ENCODE measurements at places on chromosomes 5 and 9. TPM values are rescaled to one million over a fixed set of nuclear protein-coding genes. Genes with fewer than 3 reads are reported as not detected.
A peak's percentile ranks its signal among the peaks of the same experiment; 100 is the strongest.

CMYA5 gene
- 0.39 TPM for total RNA-seq

UBAC1 gene
- total RNA-seq = 46.7 TPM

SH2D3C gene
- 39.3 TPM for total RNA-seq

MYMK gene
- not detected for total RNA-seq

DNAH5 gene
- total RNA-seq = not detected

RHOBTB3 gene
- total RNA-seq = 9.7 TPM

GPR107 gene
- total RNA-seq = 23.1 TPM

GRCh38 chr5:75475364-75475763 is 36.1 kb downstream of the CERT1 start:
- DNase-seq = no peak

DNA sequence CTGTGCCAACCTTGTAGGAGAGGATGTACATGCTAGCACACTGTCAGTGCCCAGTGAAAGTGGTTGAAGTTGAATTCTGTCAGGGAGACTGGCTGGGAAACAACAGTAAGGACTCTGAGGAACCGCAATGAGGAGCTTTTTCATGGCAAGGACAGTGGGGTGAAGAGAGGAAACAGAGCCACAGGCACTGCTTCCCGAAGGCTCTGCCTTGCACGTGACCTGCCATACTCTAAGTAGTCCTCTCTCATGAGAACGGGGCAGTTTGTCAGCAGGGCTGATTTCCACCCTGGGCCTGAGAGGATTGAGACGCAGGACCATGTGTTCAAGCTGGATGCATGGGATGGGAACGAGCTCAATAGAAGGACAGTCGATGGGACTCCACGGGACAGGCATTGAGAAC is 106.6 kb upstream of the CTSL start:
- DNase-seq = no peak

DNA sequence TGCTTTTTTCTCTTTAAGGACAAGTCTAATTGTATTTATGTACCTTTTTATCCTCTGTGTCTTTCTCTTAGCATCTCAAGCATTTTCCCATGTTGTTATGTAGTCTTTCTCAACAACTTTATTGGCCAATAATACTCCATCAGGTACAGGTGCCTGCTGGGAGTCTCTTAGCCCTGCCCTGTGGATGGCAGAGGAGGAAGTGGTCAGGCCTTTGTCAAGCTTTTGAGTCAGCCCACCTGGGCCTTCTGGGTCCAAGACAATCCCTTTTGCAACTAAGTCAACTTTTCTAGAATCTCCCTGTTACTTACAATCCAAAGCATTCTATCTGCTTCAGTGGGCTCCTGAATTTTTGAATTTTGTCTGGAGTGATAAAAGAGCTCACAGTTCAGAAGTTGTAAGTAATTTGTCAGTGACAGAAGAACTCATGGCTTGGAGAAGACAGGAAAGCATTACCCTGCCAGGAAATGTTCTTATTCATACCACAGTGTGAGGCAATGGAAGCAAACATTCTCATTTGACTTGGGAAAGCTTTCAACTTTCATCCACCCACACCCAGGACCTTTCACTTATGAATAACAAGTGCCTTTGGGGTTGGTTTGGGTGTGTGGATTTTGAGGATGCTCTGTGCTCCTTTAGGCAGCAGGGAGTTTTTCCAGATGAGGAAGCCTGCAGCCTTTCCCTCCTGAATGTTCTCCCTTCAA is 200.0 kb upstream of the S1PR3 start:
- no peak for DNase-seq

DNA sequence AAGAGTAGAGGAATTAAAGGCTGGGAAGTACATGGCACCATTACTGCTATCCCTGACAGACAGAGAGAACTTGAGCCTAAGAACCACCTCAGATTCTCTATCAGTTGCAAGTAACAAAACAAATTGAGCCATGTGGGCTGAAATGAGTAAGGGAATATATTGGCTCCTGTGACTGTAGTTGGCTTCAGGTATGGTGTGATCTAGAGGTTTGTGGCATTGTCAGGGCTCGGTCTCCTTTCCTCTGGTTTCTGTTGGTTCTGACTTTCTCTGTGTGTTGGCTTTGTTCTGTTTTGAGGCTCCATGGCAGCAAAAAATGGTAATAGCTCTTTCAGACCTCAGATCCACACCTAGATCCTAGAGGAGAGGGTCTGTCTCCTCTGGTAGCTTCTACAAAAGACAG is 5.7 kb downstream of the GALNT10 start:
- no peak for DNase-seq

GRCh38 chr5:73411936-73412596 is 36.5 kb downstream of the FOXD1 start:
- DNase-seq = no peak

- DNase-seq = no peak
Measured at GRCh38 chr9:129607027-129607387, 13.9 kb downstream of the C9orf50 start.

DNA sequence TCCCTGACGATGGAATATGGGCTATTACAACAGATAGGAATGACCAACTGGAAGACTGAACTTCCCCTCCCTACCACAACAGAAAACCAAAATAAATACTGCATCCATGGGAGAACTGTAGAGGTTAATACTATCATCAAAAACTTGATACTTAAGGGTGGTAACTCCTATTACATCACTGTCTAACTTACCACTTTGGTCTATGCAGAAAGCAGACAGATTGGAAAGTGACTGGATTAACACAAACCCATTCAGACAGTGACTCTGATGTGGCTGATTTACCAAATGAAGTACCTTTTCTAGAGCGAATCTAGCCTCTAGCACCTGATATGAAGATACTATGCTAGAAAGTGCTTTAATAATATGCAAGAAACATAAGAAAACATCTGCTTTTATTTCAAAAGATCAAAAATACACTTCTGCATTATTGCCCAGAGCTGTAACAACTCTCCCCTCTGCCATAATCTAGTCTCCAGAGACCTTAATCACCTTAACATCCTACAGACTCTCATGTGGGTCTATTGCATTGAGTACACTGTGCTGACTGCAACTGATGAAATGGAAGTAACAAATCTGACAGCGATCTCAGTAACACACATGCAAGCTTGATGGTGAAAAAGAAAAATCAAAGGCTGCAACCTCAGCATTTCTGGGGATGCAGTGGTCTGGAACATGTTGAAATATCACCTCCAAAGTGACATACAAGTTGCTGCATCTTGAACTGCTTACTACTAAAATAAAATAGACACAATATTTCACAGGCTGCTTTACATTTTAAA is 62.7 kb downstream of the EPB41L4A start:
- no peak for DNase-seq

GRCh38 chr9:6072453-6072852 is 57.0 kb upstream of the RANBP6 start:
- DNase-seq = no peak

DNA sequence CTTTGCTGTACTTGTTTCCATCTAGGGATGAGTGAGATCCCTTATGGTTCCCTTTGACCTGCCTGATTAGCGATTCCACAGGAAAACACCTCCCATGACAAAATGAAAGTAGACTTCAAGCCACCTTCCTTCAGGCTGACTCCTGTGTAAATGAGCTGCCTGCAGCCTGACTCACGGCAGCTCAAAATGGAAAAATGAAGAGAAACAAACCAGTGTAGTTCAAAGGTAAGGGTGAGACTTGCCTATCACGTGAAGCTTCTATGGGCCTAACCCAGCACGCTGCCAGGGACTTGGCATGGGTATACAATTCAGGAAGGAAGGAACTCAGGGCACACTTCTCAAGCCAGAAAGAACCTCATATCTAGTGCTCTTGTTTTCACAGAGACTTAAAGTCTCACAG is 110.1 kb upstream of the LRRTM2 start:
- no peak for DNase-seq

DNA sequence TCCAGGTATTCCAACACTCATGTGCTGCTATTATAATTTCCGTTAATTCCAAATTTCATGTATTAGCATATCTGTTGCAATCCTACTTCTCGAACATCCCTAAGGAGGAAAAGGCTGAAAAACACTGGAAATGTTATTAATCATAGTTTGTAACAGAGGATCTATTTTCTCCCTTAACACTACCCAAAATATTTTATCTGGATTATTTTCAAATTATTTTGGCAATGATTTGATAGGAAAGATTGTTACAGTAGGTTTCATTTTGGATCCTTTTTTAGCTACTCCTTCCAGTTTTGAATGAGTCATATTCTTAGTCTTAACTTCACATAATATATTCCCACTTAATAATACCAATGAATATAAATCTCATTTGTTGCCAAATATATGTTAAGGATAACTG is 13.9 kb upstream of the NAA35 start:
- DNase-seq = no peak

GRCh38 chr5:17001428-17001827 is 65.3 kb upstream of the MYO10 start:
- no peak for DNase-seq

DNA sequence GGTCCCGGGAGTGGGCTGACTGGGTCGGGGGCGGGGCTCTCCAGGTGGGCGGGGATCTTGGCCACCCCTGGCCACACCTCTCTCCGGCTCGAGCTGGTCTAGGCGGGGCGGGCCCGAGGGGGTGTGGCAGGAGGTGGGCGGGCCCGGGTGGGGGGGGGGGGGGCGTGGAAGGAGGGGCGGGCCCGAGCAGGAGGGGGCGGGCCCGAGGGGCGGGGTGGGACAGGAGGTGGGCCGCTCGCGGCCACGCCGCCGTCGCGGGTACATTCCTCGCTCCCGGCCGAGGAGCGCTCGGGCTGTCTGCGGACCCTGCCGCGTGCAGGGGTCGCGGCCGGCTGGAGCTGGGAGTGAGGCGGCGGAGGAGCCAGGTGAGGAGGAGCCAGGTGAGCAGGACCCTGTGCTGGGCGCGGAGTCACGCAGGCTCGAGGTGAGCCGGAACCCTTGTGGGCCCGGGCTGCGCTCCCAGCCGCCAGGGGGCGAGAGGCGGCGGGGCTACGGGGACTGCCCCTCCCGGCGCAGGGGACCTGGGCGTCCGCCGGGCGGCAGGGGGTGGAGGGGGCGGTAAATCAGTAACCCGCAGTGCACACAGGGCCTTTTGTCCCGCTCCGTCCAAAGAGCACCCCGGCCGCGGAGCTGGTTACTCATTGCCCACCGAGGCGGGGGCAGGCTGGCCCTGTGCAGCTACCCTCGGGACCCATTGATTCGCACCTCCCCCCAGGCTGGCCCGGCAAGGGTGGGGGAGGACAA is at the start of gene FGFR4:
Gene FGFR4 (plus strand): TSS at position 262 of the 744 bp plus-strand sequence. CDS start 2,688 bp downstream, outside the sequence.
- DNase-seq = peak; percentile 75

DNA sequence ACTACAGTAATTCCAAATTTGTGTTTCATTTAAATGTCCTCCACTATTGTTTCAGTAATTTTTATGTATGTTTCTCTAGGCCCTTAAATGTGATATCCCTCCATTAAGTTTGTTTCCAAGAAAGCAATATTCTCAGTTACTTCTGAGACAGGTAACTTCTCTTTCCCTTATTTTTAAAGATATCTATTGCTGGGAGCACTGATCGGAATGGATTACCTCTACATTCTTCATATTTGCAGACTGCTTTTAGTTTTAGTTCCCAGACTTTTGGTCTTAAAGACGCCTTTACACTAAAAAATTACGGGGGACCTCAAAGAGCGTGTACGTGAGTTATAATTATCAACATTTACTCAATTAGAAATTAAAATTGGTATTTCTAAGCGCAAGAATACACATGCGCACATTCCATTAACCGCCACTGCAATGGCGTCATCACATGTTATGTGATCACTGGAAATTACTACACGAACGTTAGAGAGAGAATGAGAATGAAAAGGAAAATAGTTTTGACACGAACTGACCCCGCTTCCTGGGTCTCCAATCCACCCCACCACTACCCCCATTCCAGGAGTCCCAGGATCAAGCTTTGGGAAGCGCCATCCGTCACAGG is 519 bp upstream of the RAD50 start:
- no peak for DNase-seq

DNA sequence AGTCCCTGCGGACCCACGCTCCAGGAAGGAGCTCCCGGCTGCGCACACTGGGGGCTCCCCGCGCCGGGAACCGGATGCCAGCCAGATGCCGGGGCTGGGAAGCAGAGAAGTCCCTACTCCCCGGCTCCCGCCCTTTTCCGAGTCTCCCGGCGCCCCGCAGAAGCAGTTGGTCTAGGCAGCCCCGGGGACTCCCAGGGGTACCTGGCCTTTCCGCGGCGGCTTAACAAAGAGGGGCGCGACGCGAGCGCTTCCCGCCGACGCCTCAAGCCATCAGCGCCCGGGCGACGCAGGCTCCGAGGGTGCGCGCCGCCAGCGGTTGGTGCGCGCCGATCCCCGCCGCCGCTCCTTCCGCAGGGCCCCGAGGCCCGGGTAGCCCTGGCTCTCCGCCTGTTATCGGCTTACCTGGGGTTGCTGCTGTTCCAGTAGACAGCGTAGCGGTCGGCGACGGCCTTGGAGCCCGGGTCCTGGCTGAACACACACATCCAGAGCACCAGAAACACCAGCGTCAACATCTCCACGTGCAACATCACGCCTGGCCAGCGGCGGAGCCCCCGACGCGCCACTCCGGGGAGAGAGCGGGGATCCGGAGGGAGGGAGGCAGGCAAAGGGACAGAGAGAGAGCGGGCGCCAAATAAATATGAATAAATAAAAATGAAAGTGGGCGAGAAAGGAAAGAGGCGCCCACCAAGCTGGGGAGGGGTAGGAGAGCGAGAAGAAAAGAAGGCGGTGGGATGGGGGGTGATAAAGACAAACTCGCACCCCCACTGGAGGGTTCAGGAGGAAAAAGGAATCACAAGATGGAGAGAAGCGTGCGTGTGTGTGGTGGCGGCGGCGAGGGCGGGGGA is 428 bp downstream of the EFNA5 start:
- DNase-seq = peak; percentile 23

DNA sequence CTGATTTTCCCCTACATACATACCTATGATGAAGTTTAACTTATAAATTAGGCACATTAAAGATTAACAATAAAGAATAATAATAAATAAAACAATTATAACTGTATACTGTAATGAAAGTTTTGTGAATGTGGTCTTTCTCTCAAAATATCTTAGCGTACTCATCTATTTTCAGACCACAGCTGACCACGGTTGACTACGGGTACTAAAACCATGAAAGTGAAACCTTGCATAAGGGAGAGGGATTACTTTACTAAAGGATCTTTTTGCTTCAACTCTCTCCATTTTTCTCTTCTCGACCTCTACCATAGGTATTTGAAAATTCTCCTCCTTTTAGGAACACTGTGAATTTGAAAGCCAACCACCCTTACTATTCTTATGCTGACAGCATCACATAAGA is 475.5 kb downstream of the CETN3 start:
- DNase-seq = no peak

GRCh38 chr5:160298189-160298588 is 14.2 kb downstream of the CCNJL start:
- no peak for DNase-seq

DNA sequence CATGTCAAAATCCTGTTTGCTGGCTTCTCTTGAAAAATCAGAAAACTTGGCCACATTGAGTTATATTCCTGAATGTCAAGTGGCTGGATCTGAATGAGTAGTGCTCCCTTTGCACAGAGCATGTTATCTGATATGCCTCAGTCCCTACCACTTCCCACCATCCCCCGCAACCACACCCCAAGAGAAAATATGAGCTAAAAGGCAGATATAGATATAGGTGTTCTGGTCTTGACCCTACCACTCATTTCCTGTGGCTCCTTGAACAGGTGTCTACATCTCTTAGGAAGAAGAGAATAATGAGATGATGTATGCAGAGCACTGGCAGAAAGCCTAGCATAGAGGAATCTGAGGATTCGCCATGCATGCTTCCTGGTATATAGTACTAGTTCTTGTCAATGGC is 6.6 kb upstream of the CYSTM1 start:
- DNase-seq = no peak

All from activated naive CD4-positive, alpha-beta T cell treated with anti-CD3 and anti-CD28 coated beads, Interleukin-2, amount 50 U/mL, for 72 hours (primary cell).